ENCODE measurements at places on chromosomes 4 and X. TPM values are rescaled to one million over a fixed set of nuclear protein-coding genes. Genes with fewer than 3 reads are reported as not detected.

UGT8 gene
- total RNA-seq = 0.78 TPM

DNA sequence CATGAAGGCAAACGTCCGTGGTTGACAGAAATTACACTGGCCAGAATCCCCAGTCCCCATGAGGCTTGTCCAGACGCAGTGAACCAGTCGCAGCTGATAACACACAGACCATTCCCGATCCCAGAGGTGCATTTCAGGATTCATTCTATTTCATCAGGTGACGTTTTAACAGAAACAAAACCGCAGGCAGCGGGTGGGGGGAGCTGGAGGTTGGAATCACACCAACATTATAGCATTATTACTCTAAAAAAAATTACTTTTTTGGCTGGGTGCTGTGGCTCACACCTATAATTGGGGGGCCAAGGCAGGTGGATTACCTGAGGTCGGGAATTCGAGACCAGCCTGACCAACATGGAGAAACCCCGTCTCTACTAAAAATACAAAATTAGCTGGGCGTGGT, 25.2 kb downstream of the NOP14 start:
- no peak for DNase-seq

DNA sequence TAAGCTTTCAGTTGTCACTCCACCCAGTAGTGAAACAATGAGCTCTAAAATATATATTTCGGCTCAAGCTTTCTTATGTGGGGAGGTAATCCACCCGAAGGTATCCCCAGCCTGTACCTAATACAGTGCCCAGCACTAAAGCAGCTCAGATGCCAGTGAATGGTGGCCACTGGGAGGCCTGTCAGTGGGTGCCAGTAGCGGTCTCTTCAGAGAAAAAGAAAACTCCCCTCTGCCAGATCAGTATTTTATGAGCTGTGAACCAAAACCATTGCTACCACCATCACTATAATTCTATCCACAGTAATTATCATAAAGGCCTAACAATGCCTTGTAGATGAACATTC, 835 bp upstream of the NFKB1 start:
- DNase-seq = no peak

- DNase-seq = no peak
These were observed 646.7 kb downstream of the BCOR start for GRCh38 chrX:39451046-39451445.

TRIM2 gene
- 53.4 TPM for total RNA-seq

NDP gene
- 0.24 TPM for total RNA-seq

TMEM35A gene
- 3.7 TPM for total RNA-seq

DNA sequence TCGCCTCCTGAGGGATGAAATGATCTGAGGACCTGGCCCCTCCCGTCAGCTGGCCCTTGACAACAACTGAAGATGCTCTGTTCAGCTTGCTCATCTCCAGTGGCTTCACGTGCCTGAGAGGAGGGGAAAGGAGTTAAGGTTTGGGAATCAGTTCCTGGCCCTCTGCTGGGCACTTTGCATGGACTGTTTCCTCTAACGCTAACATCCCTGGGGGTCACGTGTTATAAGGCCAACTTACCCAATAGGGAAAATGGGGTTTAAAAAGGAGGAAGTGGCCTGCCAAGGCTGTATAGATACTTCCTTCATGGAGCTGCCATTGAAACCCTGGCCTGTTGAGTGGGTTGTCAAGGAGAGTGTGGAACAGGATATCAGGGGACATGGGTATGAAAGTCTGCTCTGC, 65.6 kb downstream of the OR13H1 start:
- DNase-seq = no peak

XAGE1B gene
- total RNA-seq = not detected

DNA sequence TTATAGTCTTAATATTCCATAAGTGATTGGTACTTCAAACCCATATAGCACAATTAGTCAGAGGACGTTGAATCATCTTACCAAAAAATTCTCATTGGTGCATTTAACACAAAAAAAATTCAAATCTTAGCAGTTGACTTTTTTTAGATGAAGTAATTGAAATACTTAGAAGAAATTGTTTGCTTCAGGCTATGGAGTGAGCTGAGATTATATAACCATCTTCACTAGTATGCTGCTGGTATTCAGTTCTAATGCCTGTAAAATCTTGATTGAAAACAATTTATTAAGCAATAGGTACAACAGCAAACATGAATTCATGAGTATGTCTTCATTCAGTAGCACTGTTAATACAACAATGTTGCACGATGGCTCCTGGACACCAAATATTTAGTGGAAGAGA, 250.0 kb downstream of the GPM6A start:
- no peak for DNase-seq

DNA sequence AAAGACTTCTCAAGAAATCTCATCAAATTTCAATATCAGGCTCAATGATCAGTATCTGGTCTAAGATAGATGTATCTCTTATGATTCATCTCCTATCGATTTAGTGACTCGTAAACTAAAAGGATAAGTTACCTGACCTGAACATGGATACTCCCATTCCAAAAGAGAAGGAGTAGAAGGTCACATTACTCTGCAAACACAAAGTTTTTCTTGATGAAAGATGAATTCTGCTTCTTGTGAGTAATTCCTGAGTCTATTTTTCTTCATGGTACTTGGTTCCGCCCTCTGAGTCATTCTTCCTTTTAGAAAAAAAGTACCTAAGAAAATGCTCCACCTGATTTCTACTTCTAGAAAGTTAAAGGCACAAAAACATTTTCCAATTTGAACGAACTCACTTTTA, 223.1 kb upstream of the SLIT2 start:
- no peak for DNase-seq

ESX1 gene
- not detected for total RNA-seq

AP1AR gene
- 12.9 TPM for total RNA-seq

Measured in aorta (tissue), 5 donors.